ENCODE measurements at places on chromosomes 5 and 9.
A peak's percentile ranks its signal among the peaks of the same experiment; 100 is the strongest.

- no peak for DNase-seq
Measured at GRCh38 chr9:136119883-136120393, 1.3 kb upstream of the TMEM250 start.

DNA sequence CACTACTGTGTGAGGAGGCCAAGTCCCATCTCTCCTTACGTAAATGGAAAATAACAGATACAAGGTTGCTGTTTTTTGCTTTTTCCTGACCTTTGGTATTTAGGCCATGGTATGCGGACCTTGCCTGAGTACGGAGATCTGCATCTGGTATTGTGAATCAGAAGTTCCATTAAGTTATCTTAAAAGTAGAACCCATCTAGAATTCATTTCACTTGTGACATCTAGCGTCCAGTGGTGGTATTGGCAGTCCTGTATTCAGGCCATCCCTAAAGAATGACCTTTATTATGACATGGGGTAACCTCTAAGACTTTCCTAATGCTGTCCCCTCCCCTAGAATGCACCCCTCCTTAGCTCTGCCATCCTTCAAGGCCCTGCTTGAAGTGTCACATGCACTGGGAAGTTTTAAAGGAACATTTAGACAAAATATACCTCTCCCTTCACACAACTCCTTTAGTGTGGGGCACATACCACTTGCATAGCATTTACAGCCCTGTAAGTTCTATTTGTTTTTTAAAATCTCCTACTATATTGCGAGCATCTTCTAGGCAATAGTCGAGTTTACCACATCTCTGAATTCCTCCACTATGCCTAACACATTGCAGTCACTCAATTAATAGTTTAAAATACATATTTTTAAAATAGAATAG is 1.9 kb upstream of the SPDL1 start:
- DNase-seq, result peak; percentile 86

DNA sequence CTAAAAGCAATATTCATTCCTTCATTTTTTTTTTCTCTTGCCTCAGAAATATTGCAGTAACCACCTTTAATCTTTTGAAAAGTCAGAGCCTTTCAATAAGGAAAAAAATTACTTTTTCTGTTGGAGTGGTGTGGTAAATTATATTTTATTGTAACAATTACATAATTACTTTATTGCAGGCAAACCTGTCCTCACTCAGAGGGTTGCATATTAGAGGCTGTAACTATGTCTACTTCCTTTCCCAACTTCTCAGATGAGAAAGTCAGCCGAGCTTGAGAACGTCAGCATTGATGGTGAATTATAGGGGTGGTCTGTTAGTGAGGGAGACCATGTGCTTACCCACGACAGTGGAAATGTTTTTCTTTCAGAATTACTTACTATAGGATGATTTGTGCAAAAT is 611.8 kb downstream of the KIF4B start:
- DNase-seq, result no peak

- no peak for DNase-seq
Measured at GRCh38 chr5:118017536-118017935, 970.8 kb downstream of the DTWD2 start.

DNA sequence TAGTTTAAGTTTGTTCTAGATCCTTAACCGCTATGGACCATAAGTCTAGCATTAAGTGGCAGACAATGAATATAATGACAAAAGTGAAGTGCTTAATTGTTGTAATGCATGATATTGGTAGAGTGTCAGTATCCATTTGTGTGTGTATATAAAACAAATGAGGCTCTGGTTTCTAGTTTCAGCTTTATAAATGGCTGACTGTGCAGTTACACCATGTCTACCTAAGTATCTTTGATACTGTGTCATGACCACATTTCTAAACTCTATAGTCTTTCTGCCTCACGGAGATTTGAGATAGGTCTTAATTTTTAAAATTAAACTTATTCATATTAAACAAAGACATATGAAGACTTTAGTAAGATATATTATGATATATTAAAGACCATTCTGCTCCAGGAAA is 92.0 kb downstream of the SPEF2 start:
- no peak for DNase-seq

DNA sequence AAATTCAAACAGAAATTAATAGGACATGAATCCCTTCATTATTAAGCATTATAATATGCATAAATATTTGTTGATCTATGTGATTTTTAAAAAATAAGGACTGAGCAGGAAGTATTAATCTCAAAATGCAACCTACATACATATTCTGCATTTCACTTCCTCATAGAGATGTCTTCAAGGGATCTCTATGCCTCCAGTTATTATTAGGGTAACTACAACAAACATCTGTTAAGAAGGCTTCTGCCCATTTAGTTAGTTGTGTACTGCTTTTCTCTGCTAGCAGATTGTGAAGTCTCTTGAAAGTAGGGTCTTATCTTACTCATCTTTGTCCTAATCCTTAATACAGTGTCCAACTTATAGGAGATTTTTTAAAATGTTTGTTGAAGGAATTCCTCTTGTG is 414.1 kb downstream of the ACTL7B start:
- DNase-seq, result no peak

- DNase-seq, result no peak
Measured at GRCh38 chr5:124783285-124783684, 36.8 kb upstream of the ZNF608 start.

DNA sequence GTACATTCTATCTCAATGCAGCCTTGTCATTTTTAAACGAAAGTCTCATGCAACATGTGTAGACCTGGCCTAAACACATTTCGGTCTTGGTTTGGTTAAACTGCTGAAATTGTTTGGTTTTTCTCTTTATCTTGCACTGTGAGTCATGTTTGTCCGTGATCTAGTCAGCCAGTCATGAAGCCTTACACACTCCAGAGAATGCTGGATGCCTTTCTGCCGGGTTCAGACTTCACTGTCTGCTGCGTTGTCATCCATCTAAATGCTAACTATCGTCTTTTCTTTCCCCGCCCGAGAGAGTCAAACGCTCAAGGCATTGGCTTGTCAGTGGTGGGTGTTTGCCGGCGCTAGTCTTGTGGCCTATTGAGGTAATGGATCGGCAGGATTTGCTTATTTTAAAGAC is 1194.6 kb upstream of the WWC1 start:
- no peak for DNase-seq

DNA sequence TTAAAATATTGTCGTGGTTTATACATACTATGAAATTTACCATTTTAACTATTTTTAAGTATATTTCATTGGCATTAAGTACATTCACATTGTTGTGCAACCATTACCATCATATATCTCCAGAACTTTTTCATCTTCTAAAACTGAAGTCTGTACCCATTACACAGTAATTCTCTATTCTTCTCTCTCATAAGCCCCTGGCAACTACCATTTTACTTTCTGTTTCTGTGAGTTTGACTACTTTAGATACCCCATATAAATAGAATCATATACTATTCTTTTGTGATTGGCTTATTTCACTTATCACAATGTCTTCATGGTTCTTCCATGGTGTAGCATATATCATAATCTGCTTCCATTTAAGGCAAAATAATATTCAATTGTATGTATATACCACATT is 30.3 kb downstream of the NDUFS4 start:
- DNase-seq, result peak; percentile 52

DNA sequence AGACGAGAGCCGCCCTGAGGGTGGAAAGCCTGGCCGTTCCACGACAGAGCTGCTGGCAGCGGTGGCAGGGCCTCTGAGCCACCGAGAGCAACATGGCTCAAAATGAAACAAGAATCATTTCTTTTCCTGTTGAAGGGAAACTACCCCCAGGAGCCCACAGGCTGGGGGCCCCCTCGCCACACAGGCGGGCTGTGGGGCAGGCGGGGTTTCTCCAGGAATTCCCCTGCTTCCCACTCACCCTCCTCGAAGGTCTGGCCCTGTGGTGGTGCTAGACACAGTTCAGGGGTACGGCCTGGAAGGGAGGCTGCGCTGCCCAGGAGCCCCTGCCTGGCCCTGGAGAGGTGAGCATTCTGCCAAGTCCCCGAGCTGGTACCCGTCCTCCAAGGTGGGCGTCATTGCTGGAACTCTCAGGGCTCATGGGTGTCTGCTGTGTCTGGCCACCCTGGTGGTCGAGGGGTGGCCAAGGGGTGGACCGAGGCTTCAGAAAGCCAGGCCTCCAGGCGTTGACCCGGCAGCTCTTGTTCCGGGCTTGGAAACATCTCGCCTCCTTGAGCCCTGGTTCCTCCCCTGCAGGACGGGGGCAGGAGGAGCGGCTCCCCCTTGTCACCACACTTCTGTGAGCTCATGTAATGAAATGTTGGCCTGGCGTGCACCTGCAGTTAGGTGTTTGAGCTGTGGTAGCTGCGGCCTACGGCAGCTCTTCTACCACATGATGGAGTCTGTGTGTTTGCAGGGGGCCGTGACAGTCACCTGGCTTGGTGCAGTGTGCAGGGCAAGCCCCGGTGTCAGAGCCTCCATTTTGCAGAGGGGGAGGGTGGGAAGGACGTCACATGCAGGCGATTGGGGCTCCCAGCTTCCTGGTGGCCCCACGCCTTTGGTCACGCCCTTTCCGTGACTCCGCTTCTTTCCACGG is 65.3 kb downstream of the RXRA start:
- no peak for DNase-seq

DNA sequence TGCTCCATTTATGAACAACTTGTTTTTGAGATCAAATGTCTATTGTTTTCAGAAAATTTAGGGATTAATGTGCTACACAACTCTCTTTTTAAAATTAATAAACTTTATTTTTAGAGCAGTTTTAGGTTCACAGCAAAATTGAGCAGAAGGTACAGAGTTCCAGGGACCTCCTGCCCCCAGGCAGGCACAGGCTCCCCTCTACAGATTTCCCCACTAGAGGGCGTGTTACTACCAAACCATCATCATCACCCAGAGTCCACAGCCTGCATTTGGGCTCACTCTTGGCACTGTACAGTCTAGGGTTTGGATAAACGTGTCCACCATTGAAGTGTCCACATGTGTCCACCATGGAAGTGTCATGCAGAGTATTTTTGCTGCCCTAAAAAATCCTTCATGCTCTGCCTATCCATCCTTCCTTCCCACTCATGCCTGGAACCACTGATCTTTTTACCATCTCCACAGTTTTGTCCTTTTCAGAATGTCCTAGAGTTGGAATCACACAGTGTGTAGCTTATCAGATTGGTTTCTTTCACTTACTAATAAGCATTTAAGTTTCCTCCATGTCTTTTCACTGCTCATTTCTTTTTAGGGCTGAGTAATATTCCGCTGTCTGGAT is 61.7 kb downstream of the MRPL36 start:
- DNase-seq, result peak; percentile 23

- DNase-seq, result no peak
Measured at GRCh38 chr5:96180684-96181435, 219.2 kb upstream of the ELL2 start.

DNA sequence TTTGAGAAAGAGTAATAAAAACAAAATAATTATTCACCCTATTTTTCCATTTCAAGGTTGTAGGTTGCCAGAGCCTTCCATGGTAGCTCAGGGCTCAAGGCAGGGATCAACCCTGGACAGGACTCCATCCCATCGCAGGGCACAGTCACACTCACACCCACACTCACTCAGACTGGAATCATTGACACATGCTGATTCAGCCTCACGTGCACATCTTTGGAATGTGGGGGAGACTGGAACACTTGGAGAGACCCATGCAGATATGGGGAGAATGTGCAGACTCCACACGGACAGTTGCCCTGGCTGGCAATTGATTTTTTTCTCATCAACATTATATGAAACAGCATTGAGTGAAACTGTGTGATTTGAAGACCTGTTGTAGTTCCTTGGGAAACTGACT is 234.1 kb downstream of the ADGRV1 start:
- DNase-seq, result no peak

- peak; percentile 83 for DNase-seq
Measured at GRCh38 chr5:141094481-141095262, at the start of gene PCDHB2. Gene PCDHB2 (plus strand): TSS chr5:141094615. CDS start chr5:141094791, 176 bp downstream.

GRCh38 chr9:98172604-98173003 is 19.8 kb downstream of the CORO2A start:
- DNase-seq, result no peak

DNA sequence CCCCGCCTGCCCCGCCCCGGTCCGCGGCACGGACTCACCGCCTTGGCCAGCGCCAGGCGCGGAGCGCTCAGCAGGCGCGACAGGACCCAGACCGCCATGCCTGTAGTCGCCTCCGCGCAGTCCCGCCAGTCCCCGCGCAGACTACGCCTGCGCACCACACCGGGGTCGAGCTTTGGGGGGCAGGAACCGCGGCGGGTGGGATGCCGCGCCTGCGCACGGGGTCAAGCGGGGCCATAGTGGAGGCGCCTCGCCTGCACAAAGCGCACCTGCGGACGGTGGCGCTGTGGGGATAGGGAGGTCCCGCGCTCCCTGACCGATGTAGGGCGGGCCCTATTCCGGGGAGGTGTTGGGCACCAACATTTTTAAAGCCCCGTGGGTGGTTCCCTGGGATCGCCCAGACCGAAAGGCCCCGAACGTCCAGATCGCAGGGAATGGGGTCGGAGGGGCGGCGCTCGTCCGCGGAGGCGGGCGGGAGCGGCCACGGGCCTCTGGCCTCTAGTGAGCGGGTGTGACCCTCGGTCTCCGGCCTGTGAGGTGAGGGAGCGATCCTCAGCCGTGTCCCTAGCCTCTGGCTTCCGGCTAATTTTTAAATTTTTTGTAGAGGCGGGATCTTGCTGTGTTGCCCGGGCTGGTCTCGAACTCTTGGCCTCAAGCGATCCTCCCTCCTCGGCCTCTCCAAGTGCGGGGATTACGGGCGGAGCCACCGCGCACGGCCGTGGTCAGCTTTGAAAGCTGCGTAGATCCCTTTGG is 70.8 kb upstream of the LPCAT1 start:
- DNase-seq, result no peak

- DNase-seq, result no peak
Measured at GRCh38 chr9:93139365-93140182, 5.5 kb upstream of the NINJ1 start.

All from OCI-M1 (cell line).